ENCODE measurements at places on chromosomes 6 and 20.

GRCh38 chr6:1031720-1032119, 280.2 kb upstream of the FOXQ1 start:
- DNase-seq = no peak

DNA sequence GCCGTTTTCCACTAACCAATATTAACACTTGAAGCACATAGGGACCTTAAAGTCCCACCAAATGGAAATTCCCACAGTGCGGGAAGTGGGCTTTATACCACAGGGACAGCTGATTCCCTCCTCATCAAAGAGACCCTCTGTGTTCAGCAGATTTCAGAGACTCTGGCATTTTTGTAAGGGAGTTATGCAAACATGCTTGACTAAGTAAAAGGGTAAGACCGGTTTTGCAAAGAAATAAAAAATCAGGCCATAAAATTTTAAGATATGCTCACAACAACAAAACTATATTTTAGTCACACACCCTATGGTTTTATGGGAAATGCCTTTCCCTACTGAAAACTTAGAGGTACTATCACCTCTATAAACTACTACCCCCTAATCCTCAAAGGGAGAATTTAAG, 45.4 kb upstream of the SPTLC3 start:
- no peak for DNase-seq

DNA sequence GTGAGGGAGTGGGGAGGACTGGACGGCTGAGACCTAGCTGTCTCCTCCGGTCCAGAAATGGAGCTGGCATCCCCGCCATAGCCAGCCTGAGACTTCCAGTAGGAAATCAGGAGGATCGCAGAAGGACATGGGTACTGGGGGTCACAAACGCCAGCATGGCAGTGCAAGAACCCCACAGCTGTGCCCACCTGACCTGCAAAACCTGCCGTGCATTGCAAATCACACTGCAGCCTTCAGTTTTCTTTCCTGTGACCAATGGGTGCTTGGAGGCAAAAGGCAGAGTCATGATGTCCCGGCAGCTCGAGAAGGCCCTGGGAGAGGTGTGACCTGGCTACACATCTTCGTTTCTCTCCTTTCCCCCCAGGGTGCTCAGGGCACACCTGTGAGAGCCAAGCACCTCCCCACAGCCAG, 23.3 kb upstream of the PHACTR3 start:
- DNase-seq = no peak

- DNase-seq = no peak
Observed at GRCh38 chr6:114431641-114432040, 88.8 kb upstream of the HS3ST5 start.

DNA sequence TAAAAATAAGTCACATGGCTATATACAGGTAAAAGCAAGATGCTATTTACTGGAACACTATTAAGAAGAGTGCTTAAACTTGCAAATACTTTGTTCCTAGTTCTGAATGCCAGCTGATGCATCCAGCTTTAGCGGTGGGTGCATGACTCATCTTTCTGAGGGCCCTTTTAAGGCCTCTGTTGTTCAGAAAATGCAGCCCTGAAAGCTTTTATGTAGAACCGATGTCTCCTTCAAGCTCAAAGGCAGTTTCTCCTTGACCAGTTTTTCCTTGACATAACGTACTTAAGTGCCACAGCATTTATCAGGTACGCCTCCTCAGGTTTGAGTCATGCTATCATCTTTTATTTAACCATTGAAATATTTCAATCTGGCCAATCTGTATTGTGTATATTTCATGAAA, 82.8 kb downstream of the MLIP start:
- no peak for DNase-seq

- DNase-seq = no peak
Observed at GRCh38 chr20:37677969-37678861, 15.6 kb upstream of the CTNNBL1 start.

All from left colon (tissue), 2 donors.